Calu3 (cell line): ENCODE measurements at places on chromosomes 13 and 19.

GRCh38 chr19:6473647-6474046 lies 7.9 kb downstream of the DENND1C start:
- no peak for DNase-seq

- no peak for DNase-seq
Measured at GRCh38 chr13:112115403-112116091, 48.6 kb downstream of the SOX1 start.

DNA sequence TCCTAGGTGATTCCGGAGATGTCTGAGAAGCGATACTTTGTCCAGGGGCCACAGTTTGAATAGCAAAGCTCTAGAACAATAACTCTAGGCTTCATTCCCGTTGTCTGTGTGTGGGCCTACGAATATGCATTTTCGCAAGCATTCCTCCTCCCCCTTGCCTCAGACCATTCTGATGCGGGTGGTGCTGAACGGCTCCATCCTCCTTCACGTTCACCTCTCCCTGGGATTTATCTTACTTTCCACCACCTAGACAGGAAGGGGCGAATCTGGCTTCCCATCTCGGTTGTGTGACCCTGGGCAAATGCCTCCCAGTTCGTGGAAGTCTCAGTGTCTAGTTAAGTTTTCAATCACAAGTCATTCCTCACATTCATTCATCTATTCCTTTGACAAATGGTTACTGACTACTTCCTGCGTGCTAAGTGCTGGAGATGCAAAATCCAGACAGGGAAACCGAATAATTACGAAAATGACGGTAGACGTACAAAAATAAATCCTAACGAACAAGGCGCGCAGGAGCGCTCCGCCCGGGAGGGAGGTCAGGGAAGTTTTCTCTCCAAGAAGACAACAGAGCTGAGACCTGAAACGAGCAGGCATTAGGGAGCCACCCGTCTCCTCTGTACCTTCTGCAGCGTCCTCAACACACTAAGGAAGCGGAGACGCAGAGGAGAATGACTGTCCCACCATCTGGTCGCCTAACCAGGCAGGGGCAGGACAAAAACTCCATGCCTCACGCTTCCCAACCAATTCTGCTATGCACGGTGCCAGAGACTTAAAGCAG lies 1.3 kb upstream of the CNOT3 start:
- DNase-seq, result no peak

DNA sequence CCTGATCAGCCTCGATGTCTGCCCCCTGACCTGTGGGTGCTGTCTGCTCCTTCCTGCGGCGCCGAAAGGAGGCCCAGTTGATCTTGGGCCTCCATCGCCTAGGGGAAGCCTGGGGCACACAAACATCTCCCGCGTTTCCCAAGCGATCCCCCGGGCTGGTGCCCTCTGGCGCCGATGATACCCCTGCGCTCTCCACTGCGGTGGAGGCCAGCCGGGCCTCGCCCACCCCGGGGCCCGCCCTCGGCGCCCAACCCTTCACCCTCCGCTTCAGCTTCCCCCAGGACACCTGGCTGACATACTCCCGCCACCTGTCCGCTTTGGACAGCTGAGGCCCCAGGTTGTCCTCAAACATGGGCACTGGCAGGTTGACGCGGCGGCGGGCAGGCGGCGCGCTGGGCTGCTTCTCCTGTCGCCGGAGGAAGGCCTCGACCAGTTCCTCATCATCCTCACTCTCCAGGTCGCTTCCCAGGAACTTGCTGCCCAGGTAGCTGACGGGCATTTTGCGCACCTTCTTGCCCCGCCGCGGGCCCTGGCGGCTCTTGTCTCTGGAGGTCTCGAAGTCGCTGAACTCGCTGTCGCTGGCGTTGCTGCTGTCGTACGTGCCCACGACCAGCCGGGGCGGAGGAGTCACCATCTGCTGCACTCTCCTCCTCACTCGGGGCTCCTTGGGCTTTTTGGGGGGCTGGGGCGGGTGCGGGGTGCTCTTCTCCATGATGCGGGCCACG lies 1.3 kb downstream of the CCDC8 start:
- no peak for DNase-seq

- DNase-seq, result no peak
Measured at GRCh38 chr13:97082461-97083207, 88.4 kb upstream of the OXGR1 start.

DNA sequence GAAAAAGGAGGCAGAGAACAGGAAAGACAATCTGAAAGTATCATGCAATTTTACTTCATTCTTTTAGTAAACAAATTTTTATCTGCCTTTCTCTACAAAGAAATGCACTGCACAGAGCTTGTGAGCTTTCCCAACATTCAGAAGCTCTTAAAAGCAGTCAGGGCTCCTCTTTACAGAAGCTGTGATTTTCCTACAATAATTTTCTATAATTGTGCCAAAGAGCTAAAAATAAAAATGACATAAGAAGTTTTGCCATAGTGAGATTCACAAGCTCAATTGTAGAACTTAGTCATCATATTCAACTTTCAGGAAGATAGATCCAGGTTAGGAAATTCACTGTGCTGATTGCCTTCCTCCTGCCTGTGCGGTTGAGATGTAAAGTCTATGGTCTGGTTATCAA lies 341.4 kb downstream of the PCDH9 start:
- no peak for DNase-seq

DNA sequence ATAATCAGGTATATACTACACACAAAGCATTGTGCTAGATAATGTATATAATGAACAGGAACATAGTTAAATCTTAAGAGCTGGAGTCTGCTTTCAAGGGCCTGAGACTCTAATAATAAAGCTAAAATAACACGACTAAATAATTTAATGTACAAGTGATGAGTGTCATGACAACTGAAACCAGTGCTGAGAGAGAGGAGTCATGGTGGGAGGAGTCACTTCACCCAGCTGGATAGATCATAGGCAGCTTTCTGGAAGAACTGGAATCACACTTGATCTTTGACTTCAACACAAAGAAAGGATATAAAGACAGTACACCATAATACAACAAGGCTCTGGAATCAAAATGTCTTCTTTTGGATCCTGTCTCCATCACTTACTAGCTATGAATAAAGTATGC lies 7.1 kb downstream of the RBM26 start:
- DNase-seq, result no peak

DNA sequence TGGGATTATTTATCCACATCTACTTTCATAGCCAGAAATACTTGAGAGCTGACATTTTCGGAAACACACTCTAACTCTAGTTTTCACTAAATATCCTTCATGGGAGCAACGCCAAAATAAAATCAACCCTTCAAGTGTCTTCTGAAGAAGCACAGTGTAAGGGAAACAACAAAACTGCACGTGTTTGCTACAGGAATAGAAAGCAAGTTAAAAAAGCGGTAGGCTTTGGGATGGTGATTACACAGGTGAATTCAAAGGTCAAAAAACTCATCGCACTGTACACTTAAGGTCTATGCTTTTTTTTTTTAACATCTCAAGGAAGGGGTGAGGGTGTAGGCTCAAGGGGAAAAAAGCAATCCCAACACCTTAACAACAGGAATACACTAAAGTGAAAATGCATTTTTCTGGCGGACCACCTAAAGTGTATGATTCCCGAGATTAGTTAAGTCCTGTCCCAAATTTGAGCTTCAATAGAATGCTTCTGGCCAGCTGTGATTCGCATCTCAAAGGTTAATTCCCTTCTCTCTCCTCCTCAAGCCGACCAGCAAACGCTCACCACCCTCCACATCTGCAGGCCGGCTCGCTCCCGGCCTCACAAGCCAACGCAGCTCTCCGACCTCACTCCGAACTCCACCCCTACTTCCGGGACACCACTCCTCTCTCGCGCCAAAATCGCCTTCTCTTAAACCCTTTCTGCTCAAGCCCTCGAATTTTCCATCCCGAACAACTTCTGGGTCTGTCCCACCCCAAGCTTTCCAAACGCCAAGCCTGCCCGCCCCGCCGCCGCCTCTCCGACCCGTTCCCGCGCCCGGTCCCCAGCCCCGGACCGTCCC lies 1.1 kb downstream of the ARGLU1 start:
- DNase-seq, result peak; percentile 11

- DNase-seq, result no peak
Measured at GRCh38 chr13:73879346-73880015, 254.7 kb downstream of the KLF12 start.

DNA sequence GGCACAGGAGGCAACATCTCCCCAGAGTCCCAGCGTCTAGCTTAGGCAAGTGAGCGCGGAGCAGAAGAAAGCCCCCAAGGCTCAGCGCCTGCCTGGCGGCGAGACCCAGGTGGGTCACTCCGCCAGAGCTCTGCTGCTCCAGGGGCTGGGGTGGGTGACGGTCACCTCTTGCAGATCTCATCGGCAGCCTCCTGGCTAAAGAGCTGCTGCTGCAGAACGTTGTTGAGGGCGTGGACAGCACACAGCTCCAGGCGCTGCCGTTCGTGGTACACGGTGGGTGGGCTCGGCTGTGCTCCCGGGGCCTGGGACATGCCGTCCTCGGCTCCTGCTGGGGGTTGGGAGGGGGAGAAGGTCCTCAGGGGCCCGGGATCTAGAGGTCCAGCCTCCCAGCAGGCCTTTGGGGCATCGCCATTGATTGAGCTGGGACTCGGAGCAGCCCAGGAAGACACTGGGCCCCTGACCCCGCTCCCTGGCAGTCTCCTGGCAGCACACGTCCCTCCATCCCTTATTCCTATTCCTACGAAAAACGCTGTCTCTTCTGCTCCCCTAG lies 795 bp downstream of the JOSD2 start:
- DNase-seq, result no peak

DNA sequence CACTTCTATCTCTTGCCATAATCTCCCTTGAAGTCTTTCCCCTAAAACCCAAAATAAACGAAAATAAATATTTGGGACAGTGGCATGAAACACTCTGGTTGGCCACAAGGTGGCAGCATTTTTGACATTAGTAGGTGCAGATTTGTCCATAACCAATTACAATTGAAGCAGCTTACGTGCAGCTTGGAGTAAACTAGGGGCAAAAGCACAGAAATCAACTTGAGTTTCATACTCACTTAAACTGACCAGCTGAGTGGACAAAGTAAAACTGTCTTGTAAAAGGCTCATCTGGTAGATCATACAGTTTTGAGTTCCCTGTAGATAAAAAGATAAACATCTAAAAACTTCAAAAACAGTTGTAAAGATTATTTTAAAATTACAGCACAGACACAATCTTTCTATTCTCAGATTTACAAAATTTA lies 18.8 kb downstream of the PDCD5 start:
- DNase-seq, result peak; percentile 57
